Peyer's patch (tissue), 4 donors: ENCODE measurements at places on chromosomes 4 and X. TPM values are rescaled to one million over a fixed set of nuclear protein-coding genes. Genes with fewer than 3 reads are reported as not detected.
A peak's percentile ranks its signal among the peaks of the same experiment; 100 is the strongest.

MAGEA2 gene
- not detected for total RNA-seq

DNA sequence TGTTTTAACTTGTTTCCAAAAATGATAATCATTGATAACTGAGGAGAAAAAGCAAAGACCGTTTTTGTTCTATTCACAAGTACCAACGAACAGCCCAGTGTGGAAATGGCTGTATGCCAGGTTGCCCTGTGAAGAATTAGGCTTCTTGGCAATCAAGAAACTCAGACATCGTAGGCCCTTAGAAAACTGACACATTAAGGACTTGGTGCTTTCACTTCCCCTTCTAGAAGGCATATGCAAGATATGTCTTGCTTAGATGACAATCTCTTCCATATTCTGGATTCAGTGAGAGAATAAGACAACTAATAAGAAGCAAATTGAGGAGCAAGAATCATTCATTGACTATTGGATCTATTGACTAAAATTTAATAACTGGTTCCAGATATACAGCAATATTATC lies 56.6 kb downstream of the ANAPC10 start:
- H3K27ac ChIP-seq = no peak overlapping the region
- no peaks in the 10 kb centered on the region for H3K27me3 ChIP-seq
- H3K4me3 ChIP-seq = no peak overlapping the region

DNA sequence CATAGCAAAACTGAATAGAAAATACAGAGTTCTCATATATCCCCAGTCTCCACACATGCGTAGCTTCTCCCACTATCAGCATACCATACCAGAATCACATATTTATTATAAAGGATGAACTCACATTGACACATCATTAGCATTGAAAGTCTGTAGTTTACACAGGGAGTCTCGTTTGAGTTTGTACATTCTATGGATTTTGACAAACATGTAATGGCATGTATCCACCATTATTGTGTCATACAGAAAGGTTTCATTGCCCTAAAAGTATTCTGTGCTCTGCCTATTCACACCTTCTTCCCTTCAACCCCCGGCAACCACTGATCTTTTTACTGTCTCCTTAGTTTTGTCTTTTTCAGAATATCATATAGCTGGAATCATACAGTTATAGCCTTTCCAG lies 562.4 kb downstream of the KCTD8 start:
- no peaks in the 10 kb centered on the region for H3K36me3 ChIP-seq
- DNase-seq = no peak
- no peak overlapping the region for H3K27ac ChIP-seq

DNA sequence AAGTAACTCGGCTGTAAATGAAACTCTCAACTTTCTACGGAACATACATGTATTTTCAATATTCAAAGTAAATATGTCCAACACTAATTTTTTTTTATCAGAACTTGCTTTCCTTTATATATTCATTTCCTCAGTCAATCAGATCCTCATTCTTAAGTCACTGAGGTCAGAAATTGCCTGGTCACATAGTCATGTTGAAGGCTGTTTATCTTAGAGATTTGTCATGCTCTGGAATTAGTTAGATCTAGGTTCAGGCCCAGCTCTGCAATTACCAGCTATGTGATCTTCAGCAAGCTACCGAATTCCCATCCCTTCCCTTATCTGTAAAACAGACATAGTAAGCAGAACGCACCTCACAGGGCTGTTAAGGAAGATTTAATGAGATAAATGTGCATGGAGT lies 228.8 kb downstream of the SPCS3 start:
- H3K4me1 ChIP-seq = no peaks in the 10 kb centered on the region
- H3K27me3 ChIP-seq = no peaks in the 10 kb centered on the region
- H3K27ac ChIP-seq = no peak overlapping the region
- H3K36me3 ChIP-seq = no peaks in the 10 kb centered on the region
- no peak for DNase-seq
- H3K4me3 ChIP-seq = no peak overlapping the region

GPRASP2 gene
- 1.7 TPM for total RNA-seq

GRCh38 chr4:17492058-17492741 lies 19.7 kb downstream of the QDPR start:
- peaks cover 28% of the 10 kb centered on the region for H3K36me3 ChIP-seq
- H3K4me3 ChIP-seq = no peak overlapping the region
- H3K27me3 ChIP-seq = no peaks in the 10 kb centered on the region
- DNase-seq = no peak

BCLAF3 gene
- 42.1 TPM for total RNA-seq

- no peaks in the 10 kb centered on the region for H3K27me3 ChIP-seq
- no peaks in the 10 kb centered on the region for H3K4me1 ChIP-seq
- no peak overlapping the region for H3K27ac ChIP-seq
- H3K36me3 ChIP-seq = no peaks in the 10 kb centered on the region
Observed at GRCh38 chrX:71128915-71129765, 10.7 kb downstream of the MED12 start.

DNA sequence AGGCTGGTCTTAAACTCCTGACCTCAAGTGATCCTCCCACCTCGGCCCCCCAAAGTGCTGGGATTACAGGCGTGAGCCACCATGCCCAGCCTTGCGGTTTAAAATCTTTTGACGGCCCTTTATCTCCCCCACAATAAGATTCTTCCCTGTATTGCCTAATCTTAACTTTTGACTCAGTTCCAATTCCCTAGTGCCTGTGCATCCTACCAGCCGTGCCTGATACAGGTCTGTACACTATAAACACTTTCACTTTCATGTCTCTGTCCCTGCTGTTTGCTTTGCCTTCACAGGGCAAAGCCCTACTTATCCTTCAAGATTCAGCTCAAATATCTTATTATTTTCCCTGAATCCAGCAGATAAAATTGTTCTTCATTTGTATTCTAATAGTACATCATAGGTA lies 74.6 kb downstream of the WDR44 start:
- H3K4me3 ChIP-seq = no peak overlapping the region
- no peaks in the 10 kb centered on the region for H3K36me3 ChIP-seq
- no peak for DNase-seq
- H3K27ac ChIP-seq = no peak overlapping the region
- H3K27me3 ChIP-seq = no peaks in the 10 kb centered on the region
- no peaks in the 10 kb centered on the region for H3K4me1 ChIP-seq

DNA sequence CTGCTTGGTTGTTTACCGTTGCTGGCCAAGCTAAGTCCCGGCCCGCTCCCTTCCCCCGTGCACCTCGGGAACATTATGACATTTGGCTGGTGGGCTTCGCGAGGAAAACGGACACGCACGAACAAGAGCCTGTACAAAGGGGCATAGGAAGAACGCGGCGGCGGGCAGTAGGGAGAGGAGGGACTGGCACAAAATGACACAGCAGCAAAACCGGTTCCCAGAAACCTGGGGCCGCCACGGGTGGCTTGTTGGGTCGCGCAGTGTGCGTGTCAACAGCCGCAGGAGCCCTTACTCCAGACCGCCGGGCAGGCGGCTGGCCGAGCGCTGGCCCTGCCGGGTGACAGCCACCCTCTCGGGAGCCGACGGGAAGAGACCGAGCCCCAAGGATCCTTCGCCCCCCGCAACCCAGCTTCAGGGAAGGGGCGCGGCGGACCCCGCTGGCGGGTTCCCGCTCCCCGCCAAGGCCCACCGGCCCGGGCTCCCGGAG lies 1.6 kb upstream of the LIN54 start:
- peak overlapping the region; percentile 88 for H3K4me3 ChIP-seq
- peaks cover 8% of the 10 kb centered on the region for H3K4me1 ChIP-seq
- peak; percentile 67 for DNase-seq
- H3K27me3 ChIP-seq = no peaks in the 10 kb centered on the region
- H3K36me3 ChIP-seq = no peaks in the 10 kb centered on the region
- H3K27ac ChIP-seq = peak overlapping the region; percentile 81

DSPP gene
- total RNA-seq = not detected

GRCh38 chr4:153791746-153792617 lies 3.1 kb upstream of the SFRP2 start:
- H3K4me1 ChIP-seq = peaks cover 38% of the 10 kb centered on the region
- H3K27ac ChIP-seq = no peak overlapping the region
- peak; percentile 53 for DNase-seq
- H3K36me3 ChIP-seq = no peaks in the 10 kb centered on the region

PCDH7 gene
- 42.1 TPM for total RNA-seq

GRCh38 chr4:38184404-38184803 lies 224.2 kb downstream of the PTTG2 start:
- H3K27me3 ChIP-seq = no peaks in the 10 kb centered on the region
- DNase-seq = no peak
- H3K27ac ChIP-seq = no peak overlapping the region
- no peak overlapping the region for H3K4me3 ChIP-seq

DNA sequence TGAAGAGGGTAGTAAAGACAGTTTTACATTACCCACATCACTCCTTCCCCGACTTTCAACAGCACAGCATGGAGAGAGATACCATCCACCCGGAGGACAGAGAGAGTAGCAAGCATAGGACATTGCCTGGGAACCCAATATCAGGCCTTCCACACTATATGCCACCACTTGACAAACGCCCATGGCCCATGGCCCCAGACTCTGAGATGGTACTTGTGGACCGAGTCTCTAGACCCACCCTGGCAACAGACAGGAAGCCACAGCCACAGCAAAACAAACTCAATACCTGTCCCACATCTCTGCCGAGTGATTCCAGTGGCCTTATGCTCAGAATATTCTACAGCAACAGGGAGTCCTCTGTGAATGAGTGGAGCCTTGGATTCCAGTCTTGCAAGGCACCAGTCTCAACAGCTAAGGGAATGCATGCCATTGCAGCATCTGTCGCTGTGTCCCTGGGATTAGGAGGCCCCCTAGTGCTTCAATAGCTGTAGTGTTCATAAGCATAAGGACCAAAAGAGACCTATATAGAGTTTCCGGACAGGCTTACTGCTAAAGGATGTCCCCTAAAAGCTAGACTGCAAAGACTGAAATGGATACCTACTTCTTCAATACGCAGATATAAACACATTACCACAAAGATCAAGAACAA lies 14.7 kb upstream of the CT55 start:
- no peak for DNase-seq
- H3K27me3 ChIP-seq = no peaks in the 10 kb centered on the region
- no peaks in the 10 kb centered on the region for H3K36me3 ChIP-seq
- no peak overlapping the region for H3K27ac ChIP-seq

FAM9C gene
- 1.6 TPM for total RNA-seq

DNA sequence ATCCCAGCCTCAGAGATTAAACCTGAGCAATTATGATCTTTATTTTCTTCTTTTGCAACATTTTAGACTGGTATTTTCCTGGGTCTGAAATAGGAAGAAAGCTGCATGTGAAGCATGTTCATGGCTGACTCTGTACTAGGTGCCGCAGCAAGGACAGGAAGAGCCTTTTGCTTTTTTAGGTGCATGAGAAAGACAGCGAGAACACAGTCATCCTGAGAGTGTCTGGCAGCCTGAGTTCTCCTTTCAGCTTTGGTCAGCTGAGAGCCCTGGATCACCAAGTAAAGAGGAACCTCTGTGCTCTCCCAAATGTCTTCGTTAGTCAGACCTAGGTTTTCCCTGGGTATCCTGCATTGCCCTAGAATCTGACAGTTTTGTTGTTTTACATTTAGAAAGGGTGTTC lies 29.8 kb downstream of the FAM149A start:
- no peaks in the 10 kb centered on the region for H3K4me1 ChIP-seq
- no peaks in the 10 kb centered on the region for H3K27me3 ChIP-seq
- H3K4me3 ChIP-seq = no peak overlapping the region
- no peak for DNase-seq
- no peak overlapping the region for H3K27ac ChIP-seq
- H3K36me3 ChIP-seq = no peaks in the 10 kb centered on the region

DNA sequence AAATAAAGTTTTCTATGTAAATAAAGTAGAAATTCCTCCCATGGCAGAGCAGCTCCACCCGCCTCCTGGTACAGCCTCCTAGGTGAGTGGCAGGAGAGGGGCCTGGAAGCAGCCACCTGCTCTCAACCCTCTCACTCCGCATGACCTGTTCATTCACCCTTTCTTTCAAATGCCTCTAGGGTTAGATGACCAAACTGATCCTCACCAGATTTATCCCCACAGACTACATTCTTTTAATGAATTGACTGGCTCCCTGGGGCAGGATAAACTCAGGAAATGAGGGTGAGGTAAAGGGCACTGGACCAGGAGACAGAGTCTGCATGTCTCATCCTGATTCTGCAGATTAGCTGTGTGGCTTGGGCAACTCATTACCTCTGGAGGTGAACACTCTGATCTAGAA lies 32.6 kb upstream of the NKX6-1 start:
- no peak overlapping the region for H3K4me3 ChIP-seq
- H3K27ac ChIP-seq = no peak overlapping the region
- no peaks in the 10 kb centered on the region for H3K4me1 ChIP-seq
- H3K36me3 ChIP-seq = no peaks in the 10 kb centered on the region

ITM2A gene
- total RNA-seq = 9.8 TPM

DNA sequence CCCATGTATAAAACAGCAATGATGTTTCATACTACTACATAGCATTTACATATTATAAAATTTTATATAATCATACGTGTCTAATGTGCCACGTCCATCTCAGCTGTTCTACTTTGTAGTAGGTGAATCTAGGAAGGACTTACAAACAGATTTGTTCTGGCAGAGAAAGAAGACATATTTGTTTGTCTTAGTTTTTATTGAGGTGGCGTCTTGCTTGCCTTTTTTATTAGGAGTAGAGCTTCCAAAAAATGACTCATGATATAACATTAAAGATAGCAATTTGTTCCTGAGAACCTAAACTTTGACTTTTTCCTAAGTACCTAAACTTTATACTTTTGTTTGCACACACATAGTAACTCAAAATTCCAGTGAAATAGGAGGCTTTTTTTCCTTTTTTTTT lies 64.6 kb downstream of the CLDN22 start:
- no peak overlapping the region for H3K27ac ChIP-seq
- H3K36me3 ChIP-seq = no peaks in the 10 kb centered on the region
- no peaks in the 10 kb centered on the region for H3K27me3 ChIP-seq
- H3K4me3 ChIP-seq = no peak overlapping the region

ITIH6 gene
- total RNA-seq = not detected

ENOX2 gene
- 12.4 TPM for total RNA-seq
